ENCODE measurements at places on chromosomes 13 and 19.

GRCh38 chr13:92573467-92574057 is 653.0 kb upstream of the GPC6 start:
- no peak for DNase-seq

DNA sequence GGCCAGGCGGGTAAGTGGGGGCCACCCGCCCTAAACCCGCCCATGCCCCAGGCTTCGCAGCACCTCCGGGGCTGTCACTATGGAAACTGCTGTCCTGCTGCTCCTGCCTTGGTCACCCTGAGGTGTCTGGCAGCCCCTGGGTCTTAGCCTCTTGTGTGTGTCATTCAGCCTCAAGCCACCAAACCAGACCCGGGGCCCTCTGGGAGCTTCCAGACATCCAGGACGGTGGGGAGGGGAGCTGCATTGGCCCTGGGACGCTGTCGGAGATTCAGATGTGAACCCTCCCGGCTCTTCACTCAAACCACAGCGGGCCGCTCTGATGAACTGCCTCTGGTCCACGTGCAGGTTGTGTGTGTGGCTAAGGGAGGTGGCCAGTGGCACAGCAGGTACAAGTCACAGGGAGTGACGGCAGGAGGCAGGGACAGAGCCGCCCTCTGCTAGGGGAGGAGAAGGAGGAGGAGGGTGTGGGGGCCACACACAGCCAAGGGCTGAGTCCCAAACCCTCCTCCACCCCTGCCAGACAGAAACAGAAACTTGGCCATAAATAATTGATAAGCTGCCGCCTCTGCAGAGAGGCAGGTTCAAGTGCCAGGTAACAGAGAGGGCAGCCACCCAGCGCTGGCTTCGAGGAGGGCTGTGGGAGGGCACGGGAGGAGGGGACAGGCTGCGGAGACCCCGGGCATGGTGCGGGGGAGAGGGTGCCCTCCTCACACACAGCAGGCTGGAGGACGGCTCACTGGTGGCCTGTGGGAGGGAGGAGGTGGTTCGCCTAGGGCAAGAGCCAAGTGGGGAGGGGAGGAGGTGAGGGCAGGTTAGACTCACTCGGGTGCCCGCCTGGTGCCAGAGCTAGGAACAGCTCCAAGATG is 8.0 kb downstream of the NANOS3 start:
- DNase-seq = no peak

GRCh38 chr13:32838945-32839344 is 177.3 kb upstream of the KL start:
- DNase-seq = no peak

DNA sequence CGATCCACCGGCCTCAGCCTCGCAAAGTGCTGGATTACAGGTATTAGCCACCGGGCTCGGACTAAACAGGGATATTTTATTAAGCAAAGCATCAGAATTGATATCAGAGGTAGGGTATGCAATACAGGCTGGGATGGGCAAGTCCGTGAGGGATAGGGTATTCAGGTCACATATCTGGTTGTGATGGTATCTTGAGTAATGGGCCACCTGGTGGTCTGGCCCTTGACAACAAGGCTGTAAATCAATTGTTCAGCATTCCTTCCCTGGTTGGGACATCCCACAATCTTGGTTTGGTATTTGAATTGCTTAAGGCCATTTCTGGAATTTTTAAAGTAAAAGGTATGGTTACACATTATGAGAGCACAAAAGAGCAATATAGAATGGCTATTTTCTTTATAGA is 1588.0 kb downstream of the SLITRK1 start:
- DNase-seq = no peak

GRCh38 chr13:56735537-56735942 is 405.2 kb upstream of the PRR20A start:
- DNase-seq = no peak

DNA sequence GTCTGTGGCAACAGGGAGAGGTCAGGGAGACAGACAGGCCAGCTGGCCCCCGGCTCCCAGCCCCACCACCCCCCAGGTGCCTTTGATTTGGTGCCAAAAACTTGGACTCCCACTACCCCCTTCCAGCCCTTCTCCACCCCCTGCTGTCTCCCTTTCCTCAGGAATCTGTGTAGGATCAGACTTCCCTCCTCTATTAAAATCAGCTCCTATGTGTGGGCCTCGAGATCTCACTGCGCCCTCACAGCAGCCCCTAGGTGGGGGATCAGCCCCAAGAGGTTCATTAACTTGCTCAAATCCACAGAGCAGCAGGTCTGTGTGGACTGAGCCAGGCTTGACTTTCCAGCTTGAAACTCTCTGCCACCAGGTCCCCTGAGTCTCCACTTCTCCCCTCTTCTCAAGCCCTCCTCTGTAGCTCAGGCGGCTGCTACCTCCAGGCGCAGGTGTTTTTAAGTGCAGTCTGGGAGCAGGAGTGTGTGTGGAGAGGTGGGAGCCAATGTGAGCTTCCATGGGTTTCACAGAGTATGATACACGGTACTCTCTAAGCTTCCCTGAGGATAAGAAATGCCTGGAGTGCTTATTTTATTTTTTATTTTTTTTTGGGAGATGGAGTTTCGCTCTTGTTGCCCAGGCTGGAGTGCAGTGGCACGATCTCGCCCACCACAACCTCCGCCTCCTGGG is 1.7 kb downstream of the GAPDHS start:
- DNase-seq = no peak

- no peak for DNase-seq
Measured at GRCh38 chr19:11373166-11373884, 1.1 kb upstream of the SWSAP1 start.

DNA sequence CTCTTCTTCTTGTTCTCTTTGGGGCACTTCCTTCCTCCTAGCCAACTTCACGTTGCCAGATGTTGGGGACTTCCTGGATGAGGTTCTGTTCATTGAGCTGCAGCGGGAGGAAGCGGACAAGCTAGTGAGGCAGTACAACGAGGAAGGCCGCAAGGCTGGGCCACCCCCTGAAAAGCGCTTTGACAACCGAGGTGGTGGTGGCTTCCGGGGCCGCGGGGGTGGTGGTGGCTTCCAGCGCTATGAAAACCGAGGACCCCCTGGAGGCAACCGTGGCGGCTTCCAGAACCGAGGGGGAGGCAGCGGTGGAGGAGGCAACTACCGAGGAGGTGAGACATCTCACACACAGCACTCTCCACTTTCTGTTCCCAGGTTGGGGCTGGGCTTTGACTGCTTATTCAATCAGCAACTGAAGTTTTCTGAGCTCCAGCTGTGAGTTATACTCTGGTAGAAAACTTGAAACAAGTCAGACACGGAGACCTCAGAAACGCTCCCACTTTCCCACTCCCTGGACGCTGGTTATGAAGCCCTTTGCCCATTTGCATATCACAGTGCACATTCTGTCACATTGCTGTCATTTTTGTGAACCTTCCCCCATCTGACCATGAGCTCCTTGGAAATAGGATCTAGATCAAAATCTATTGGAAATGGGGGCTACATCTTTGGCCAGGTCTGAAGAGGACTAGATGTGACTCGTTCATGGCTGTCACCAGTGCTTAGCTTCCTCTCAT is 7.2 kb upstream of the CCDC97 start:
- no peak for DNase-seq

GRCh38 chr19:13366529-13367143 is 139.6 kb downstream of the CACNA1A start:
- no peak for DNase-seq

DNA sequence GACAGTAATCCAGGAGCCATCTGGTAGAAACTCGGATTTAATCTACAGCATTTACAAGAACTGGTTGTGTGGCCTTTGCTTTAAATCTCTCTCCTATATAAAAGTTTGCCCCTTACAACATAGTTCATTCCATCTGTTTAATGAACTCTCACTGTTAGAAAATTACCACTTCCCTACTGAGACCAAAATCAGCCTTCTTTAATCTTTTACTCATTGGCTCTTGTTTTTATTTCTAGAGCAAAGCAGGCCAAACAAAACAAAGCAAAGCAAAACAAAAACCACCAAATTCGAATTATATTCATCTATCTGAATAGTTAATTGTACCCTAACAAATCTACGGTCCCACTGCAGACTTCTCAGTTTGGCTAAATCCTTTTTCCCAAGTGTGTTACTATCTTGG is 127.0 kb downstream of the UGGT2 start:
- no peak for DNase-seq

- DNase-seq = no peak
Measured at GRCh38 chr13:75258159-75258782, 223.7 kb downstream of the TBC1D4 start.

DNA sequence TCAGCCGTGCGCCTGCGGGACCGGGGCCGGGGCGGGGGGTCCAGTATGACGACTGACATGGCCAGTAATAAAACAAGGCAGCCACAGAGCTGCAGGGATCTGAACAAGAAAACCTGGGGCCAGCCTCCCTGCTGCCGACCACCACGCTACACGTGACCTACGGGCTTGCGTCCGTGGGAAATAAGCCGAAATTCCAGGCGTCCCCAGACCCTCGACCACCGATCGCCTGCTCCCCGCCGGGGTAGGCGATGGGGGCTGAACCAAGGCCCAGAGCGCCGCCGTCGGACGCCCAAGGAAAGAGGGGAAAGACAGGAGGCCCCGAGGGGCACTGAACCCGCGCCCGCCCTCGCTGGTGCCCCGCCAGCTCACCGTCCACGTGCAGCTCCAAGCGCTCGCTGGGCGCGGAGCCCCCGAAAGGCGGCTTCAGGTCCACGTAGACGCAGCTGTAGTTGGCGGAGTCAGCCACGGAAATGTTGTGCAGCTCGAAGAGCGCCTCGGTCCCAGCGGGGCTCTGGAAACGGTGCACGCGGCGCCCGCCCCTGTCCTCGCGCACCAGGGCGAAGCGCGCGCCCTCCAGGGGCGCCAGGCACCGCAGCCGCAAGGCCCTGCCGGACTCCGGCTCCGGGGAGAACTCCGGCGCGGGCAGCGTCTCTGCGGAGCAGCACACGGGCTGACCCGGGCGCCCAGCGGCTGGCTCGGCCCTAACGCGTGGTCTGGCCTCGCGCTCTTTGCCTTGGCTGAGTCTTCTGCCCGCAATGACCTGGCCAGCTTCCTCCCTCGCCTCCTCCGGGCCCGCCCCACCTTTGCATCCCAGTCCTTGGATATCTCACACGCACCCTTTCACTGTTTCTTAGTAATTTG is 3.1 kb downstream of the A1BG start:
- DNase-seq = no peak

- no peak for DNase-seq
Measured at GRCh38 chr13:46197299-46198048, 14.3 kb upstream of the LRRC63 start.

GRCh38 chr13:33855371-33855895 is 37.5 kb downstream of the RFC3 start:
- DNase-seq = no peak

- no peak for DNase-seq
Measured at GRCh38 chr19:2533686-2534422, 57.9 kb downstream of the GADD45B start.
